ENCODE measurements at places on chromosomes 12 and 14.

- no peak for DNase-seq
These were observed 77.8 kb upstream of the HSPB8 start for GRCh38 chr12:119100933-119101332.

DNA sequence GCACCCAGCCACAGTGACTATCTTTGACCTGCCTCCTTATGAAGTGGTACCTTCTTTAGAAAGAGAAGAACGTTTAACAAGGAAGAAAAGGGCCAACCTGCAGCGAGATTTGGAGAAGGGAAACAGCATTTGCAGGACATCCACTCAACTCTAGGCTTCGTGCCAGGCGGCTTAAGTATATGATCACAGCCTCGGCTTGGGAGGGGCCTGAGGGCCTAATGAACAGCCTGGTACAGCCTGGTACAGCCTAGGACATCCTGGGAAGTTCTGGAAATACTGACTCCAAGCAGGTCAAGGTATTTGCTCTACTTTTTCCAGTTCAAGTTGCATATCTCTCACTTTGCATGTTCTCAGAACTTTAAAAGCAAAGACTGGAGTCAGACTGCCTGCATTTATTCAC, 16.1 kb downstream of the HCAR2 start:
- peak; percentile 15 for DNase-seq

- DNase-seq = no peak
These were observed 307.8 kb downstream of the NOVA1 start for GRCh38 chr14:26289891-26290486.

DNA sequence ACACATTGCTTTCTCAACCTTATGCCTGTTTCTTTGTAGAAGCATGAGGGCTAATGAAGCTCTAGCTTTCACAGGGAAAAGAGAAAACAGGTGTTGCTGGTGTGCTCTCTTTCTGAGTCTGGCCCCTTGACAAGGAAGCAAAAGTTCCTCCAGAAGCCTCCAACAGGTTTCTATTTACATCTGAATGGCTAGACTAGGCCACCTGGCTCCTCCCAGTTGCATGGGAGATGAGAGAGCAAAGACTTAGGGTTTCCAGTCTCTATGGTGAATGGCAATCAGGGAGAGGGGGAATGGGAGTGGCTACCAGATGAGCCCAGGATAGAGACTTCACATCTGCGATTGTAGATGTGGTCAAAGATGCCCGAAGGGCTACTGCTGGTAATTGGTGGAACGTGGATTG, 138.1 kb upstream of the PLXNC1 start:
- DNase-seq = no peak

GRCh38 chr12:71626768-71627167, 36.9 kb downstream of the ZFC3H1 start:
- no peak for DNase-seq
